ENCODE measurements at places on chromosomes 12 and 14.

GRCh38 chr12:5076761-5077160 lies 33.1 kb downstream of the KCNA5 start:
- no peak for DNase-seq

- DNase-seq: no peak
These were observed 64.1 kb upstream of the EGLN3 start for GRCh38 chr14:34014936-34015335.

- DNase-seq: no peak
These were observed 29.5 kb downstream of the MYO1H start for GRCh38 chr12:109377139-109377685.

DNA sequence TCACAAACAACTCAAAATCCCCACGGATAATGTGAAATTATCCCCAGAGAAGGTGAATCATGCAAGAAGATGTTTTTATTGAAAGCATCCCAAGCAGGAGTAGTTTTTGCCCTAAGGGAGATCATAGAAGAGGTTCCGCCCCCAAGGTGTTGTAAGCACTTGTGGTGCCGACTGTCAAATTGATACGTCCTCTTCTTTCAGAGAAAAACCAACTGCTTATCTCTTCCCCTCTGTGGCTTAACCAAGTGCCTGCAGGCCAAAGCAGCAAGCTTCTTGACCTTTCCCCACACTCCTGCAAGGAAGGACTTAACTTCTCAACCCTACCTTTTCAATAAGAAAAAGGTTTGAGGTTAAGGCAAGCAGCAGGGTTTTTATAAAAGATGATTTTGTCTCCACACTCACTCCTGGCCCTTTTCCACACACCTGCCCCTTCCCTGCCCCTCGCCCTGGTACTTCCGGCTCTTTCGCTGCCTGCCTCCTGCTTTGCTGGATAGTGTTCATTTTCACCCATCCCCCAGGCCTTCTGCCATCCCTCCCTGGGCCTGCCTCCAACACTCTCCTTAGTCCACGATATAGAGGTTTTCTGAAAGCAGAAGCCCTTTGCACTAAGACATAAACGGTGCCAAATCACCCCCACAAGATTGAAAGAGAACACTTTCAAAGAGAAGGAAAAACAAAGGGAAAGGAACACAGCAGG lies 114.5 kb downstream of the EGLN3 start:
- peak; percentile 24 for DNase-seq

DNA sequence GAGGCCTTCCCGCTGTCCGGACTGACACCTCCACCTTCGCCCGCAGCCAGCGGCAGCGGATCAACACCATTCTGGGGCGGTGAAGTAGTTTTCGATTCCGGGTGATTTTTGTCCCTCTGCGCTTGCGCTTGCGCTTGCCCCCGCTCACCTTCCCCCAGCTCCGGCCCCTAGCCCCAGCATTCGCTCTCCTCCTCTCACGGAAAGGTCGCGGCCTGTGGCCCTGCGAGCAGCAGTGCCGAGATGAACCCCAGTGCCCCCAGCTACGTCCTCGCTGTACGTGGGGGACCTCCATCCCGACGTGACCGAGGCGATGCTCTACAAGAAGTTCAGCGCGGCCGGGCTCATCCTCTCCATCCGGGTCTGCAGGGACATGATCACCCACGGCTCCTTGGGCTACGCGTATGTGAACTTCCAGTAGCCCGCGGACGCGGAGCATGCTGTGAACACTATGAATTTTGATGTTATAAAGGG lies 22.7 kb upstream of the SRGAP1 start:
- no peak for DNase-seq

Measured in hippocampal formation (tissue), 2 donors.